Adipocyte (in vitro differentiated cells): ENCODE measurements at places on chromosomes 2 and 18.

DNA sequence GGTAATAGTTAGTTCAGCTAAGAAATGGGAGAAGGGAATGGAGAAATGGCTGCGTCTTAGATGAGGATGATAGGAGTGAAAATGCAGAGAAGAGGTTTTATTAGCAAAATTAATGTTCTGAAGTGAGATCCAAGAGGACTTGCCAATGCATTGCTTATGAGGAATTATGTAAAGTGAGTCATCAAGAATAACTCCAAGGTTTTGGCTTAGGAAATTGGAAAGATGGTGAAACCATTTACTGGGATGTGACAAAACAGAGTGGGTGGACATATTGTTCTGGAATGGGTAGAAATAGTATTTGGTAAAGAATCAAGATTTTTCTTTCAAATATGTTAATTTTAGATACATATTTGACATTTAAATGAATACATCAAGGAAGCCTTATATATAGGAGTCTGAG lies 306.6 kb upstream of the CYRIA start:
- DNase-seq = peak; percentile 6

DNA sequence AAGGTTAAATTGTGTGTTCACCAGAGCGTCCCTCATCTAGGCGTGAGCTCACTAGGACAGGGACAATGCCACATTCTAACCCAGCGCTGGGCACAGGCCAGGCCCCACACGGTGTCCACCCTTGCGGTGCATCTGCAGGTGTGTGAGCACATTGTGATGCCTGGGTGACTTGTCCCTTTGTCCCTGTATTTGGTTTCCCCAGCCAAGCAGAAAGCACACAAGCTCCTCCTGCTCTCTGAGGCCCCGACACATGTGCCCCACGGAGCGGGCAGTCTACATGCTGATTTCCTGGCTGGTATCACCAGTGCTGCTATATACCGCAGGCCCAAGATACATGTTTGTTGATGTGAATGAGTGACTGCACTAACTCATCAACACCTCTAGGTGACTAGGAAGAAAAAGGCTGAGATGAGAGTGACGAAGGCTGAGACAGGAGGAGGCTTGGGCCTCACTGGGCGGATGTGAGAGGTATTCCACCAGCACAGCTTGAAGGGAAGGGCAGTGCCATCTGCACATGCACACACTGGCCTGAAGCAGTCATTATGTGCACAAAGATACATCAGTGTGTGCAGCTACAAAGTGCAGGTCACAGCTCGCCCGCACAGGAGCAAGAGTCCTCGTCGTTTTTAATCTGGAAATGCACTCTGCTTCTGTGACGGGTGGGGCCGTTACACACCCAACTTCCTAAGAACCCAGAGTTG lies 205.9 kb downstream of the EIPR1 start:
- no peak for DNase-seq

- peak; percentile 39 for DNase-seq
Measured at GRCh38 chr2:42196403-42197267, 27.5 kb downstream of the EML4 start.

- DNase-seq = no peak
Measured at GRCh38 chr2:233101816-233102215, 41.7 kb downstream of the INPP5D start.

DNA sequence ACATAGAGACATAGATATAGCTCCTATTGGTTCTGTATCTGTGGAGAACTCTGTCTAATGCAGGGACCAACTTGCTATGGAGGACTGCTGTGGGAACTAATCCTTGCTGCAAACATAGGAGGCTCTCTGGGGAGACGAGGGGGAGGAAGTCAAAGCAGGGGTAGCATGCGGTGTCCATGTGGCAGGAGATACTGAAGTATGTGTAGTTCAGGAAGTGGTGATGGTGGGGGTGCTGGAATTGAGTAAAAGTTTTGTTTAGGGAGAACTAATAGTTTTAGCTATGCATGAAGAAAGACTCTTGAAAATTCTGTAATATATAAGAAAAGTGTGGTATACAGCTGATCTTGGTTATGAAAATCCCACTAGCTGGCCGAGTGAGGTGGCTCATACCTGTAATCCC lies 62.0 kb downstream of the ANKRD44 start:
- DNase-seq = no peak

- DNase-seq = peak; percentile 46
Measured at GRCh38 chr2:228652366-228652765, 470.9 kb upstream of the SPHKAP start.

DNA sequence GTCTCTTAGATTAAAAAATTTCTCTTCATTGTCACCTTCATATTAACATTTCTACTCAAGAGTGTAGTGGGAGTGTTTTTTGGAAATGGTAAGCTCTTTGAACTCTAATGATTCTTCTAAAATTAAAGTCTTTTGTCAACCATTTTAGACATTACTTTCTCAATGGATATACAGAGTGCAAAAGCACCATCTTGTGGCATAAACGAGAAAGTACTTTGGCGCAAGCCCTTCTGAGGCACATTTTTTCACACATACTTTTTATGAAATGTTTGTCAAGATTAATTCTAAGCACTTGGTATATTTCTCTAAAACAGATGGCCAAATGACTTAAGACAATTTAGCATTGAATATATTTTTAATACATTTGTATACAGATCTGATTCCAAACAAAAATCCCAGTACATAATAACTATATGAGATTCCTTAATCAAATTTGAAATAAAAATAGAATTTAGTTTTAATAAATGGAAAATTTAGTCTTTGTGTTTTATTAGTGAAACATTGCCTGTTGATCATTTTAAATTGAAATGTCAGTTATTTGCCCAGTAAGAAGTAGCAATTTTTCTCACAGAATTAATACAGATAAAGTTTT lies 63.3 kb upstream of the GALNT5 start:
- DNase-seq = peak; percentile 87

- DNase-seq = no peak
Measured at GRCh38 chr2:159015823-159016222, 47.4 kb downstream of the TANC1 start.

- no peak for DNase-seq
Measured at GRCh38 chr2:219702796-219703545, 75.5 kb downstream of the SLC4A3 start.

DNA sequence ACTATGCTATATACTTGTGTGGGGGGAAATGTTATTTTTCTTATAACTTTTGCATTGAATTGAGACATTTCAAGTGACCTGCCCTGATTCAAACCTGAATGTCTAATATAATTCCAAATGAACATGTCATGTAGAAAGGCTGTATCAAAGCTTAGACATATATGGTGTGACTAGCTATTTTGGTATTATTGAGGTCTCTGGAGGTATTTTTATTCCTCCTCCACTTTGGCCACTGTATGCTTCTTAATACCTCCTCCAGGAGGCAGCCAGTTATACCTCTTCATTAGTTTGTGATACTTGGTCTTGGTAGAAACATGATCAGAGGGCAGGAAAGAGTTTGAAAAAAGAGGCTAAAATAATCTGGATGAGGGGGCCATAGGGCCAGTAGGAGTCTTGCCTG lies 217.1 kb downstream of the TCF4 start:
- no peak for DNase-seq

GRCh38 chr2:204170411-204170810 lies 233.8 kb downstream of the ICOS start:
- no peak for DNase-seq

GRCh38 chr2:46351098-46351749 lies 54.0 kb downstream of the EPAS1 start:
- no peak for DNase-seq

DNA sequence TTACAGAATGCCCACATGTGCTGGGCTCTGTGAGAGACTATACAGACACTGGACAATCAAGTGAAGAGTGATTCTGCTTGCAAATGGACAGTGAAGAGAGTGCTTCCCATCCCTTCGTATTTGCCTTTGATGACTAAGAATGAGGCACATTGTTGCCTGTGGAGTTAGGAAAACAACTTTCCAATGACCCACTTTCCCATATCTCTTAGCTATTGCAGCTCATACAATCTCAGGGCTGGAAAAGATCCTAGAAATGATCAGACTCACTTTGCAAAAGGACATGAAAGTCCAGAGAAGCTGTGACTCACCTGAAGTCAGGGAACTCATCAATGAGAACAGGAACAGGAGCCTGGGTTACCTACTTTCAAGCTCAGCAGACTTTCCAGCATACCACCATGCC lies 440.5 kb upstream of the TCF4 start:
- peak; percentile 3 for DNase-seq

DNA sequence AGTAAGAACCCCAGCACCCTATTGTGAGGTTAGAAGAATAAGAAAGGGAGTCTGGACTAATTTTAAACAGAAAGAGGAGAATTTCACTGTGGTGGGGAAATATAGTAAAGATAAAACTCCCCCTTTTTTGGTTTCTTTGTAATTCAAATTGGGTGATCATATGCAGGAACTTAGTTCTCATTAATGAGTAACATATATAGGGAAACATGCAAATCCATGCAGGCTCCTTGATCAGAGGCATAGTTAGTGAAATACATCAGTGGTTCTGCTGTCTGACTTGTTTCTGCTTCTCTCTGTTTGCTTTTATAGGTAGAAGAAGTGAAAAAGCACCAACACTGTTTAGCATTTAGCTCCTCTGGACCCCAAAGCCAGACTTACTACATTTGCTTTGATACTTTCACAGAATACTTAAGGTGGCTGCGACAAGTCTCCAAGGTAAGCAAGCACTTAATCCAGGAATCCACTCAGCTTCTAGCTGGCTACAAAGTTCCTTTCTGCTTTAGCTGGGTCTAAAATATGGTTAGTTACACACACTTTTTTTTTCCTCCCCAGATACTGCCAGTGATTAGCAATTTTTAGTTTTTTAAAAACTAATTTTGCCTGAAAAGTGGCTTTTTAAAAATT lies 123.2 kb downstream of the PHLPP1 start:
- DNase-seq = no peak

DNA sequence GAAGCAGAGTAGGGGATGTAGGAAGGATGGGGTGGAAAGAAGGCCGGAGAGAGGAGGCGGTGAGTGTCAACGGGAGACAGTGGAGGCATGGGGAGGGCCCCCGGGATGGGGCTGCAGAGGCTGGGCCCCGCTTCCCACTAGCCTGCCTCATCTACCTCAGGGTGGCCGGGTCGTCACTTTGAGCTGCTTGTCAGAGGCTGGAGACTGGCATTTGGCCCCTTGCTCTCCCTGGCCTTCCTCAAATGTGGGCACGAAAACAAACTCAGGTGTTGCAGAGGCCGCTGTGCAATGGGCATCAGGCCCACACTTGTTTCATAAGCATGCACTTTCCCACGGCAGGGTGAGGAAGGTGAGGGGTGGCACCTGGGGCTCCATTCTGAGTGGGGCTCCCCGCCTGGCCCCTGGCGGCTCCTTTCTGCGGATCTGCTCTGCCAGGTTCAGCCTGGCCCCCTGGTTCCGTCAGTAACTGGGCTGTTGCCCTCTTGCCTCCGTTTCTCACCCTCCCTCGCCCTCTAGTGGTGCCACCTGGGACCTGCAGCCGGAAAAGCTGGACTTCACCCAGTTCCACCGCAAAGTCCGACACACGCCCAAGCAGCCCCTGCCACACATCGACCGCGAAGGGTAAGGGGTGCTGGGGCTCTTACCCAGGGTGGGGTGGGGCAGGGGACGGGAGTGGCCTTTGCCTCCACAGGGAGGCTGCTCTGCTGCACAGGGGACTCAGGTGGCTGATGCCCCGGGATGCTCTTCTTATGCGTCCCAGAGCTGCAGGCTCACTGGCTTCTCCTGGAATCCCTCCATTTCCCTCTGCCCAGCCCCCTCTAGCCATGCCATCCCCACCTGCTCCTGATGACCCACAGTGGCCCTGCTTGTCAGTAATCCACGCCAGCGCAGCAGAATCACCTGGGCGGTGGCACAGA lies 125.4 kb downstream of the CTIF start:
- peak; percentile 81 for DNase-seq

GRCh38 chr2:230643576-230644291 lies 68.9 kb upstream of the CAB39 start:
- DNase-seq = no peak

GRCh38 chr18:65567372-65567771 lies 183.4 kb upstream of the CDH7 start:
- DNase-seq = no peak

DNA sequence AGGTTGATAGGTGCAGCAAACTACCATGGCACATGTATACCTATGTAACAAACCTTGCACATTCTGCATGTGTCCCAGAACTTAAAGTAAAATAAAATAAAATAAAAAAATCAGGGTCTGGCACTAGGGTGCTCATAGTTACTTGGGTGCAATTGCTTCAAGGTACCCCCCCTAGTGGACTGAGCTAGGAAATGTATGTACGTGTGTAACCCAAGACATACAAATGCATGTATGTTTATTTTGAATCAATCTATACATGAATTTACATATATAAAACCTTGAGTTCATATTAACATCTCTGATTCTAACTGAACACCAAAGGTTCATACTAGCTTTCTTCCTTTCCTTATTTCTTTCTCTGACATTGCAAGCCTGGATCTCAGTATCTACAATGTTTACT lies 51.5 kb downstream of the USP37 start:
- peak; percentile 16 for DNase-seq

DNA sequence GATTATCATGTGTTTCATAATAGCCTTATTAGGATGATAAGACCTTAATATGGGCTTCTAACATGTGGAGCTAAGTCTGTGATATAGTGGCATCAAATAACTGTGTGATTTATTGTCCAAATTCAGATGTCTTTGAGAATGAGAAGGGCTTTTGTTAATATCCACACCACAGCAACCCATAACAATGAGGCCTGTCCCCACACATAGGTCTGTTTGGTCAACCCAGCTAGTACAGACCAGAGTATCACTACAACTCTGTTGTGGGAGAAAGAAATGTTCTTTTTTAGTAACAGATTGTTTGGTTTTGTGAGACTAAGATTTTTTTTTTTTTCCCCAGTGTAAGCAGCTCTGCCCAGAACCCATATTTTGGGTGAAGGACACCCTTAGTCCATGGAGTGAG lies 439.2 kb downstream of the PIK3C3 start:
- DNase-seq = no peak

GRCh38 chr2:142140434-142140845 lies 9.6 kb upstream of the LRP1B start:
- DNase-seq = peak; percentile 81

DNA sequence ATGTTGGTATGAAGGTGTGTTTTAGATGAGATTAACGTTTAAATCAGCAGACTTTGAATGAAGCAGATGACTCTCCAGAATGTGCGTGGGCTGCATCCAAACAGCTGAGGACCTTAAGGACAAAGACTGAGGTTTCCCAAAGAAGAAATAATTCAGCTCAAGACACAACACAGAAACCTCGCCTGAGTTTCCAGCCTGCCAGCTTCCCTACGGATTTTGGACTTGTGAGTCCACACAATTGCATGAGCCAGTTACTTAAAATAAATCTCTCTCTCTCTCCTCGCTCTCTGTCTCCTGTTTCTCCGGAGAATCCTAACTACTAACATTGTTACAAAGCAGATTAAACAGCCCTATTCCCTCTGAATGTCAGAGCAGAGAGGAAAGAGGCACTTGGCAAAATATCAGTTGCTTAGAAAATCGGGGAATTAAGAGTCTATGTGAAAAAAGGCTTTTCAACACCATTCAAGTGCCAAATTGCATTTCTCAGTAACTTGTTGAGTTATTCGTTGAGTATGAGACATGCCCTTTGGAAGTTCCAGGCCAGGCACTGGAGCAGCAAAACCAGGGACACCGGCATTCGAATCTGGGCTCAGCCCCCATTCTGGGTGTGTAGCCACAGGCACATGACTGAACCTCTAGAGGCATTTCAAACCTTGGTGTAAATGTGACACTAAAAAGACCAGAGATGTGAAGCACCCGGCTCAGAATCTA lies 174.6 kb upstream of the PID1 start:
- peak; percentile 21 for DNase-seq
